NCI-H1436 treated with DMSO at 0.1 percent for 48 hours (cell line): ENCODE measurements at places on chromosomes 12 and 14.

DNA sequence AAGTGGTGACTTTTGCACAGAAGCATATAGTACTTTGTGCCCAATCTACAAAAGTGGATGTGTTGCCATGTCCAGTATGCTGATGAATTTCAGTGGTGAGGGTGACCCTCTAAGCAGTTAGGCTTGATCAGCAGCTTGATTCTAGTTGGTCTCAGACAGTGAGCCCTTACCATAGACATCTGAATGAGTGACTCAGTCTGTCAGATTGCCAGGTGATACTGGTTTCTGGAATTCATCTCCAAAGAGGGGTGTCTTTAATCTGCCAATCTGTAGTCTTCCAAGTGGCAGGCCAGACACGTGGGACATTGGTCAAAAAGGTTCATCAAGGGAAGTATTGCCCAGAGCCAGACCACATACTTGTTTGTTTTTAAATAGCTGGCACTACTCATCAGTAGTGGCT lies 187.4 kb upstream of the SLC16A7 start:
- no peak for DNase-seq

GRCh38 chr12:103697971-103698751 lies 111.1 kb downstream of the STAB2 start:
- no peak for DNase-seq

GRCh38 chr12:121825041-121825523 lies 21.3 kb downstream of the SETD1B start:
- DNase-seq = no peak

DNA sequence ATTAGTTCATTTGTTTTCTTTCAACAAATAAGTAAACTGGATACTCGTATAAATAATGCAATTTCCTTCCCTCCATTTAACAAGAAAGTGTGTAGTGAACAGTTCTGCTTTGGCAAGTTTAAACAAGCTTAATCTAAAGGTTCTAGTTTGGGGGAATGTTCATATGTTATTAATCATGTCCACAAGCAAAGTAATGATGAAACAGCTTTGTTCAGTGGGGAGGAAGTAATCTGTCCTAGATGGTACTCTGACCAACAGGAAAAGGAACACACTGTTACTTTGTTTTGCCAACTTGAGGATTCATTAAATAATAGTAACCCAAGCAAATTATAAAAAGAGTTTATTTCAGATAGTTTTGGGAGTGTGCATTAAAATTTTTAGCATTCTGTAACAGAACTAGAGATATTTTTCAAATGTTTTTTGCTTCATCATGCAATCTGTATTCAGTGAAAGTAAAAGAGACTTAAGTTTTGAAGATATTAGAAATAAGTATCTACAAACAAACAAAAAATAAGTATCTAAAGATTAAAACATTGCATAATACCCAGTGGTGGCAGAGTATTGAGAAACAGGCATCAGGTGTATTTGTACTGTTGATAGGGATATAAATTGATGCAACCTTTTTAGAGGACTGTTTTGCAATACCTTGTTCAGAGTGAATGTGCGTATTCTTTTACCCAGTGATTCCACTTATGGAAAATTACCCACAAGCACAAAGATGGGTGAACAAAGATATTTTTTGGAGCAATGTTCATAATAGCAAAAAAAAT lies 61.1 kb downstream of the RAB35 start:
- no peak for DNase-seq

DNA sequence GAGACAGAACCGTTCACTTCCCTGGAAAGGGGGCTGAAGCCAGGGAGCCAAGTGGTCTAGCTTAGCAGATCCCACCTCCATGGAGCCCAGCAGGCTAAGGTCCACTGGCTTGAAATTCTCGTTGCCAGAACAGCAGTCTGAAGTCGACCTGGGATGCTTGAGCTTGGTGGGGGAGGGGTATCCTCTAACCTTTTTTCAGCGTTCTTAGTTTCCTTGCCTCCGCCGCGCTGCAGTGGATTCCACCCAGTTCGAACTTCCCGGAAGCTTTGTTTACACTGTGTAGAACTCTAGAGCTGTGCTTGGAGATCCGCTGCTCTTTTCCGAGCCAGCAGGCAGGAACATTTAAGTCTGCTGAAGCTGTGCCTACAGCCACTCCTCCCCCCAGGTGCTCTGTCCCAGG lies 45.2 kb upstream of the FKBP4 start:
- no peak for DNase-seq

DNA sequence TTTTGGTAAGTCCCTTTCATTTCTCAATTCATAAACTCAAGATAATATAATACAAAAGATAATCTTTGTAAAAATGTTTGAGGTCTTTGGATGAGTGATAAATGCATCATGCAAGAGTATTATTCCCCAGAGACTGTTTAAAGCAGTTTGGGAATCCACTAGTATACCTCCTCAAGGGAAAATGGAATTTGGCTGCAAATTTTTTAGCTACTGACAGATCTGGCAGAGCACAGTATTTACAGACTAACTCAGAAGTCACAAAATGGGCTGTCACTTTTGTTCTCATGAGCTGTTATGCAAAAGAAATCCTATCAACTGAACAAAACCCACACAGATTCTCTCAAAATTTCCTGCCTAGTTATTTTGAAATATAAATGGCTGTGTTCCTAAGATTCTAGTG lies 9.9 kb downstream of the SPIC start:
- DNase-seq = no peak

- DNase-seq = no peak
Observed at GRCh38 chr12:52032446-52032803, 18.8 kb upstream of the NR4A1 start.

DNA sequence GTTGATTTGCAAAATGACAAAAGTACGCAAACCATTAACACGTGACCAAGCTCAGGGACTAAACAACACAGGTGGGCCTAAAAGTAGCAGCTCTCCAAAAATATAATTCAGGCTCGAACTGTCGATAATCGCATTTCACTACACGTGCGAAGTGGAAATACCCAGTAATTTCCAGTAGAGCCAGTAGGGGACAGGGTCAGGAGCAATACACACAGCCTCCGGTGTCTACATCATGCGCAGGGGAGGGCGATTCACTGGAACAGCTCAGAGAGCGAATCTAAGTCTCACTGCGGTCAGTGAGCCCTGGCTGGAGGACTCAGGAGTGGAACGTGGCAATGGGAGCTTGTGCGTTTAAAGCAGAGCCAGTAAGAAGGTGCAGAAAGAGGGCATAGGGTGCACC lies 40.4 kb downstream of the SETD3 start:
- no peak for DNase-seq

GRCh38 chr12:30517320-30517719 lies 178.3 kb downstream of the IPO8 start:
- DNase-seq = no peak
